ENCODE measurements at places on chromosomes 6 and 20.

GRCh38 chr6:14620522-14620921, 502.9 kb downstream of the CD83 start:
- no peak for DNase-seq

DNA sequence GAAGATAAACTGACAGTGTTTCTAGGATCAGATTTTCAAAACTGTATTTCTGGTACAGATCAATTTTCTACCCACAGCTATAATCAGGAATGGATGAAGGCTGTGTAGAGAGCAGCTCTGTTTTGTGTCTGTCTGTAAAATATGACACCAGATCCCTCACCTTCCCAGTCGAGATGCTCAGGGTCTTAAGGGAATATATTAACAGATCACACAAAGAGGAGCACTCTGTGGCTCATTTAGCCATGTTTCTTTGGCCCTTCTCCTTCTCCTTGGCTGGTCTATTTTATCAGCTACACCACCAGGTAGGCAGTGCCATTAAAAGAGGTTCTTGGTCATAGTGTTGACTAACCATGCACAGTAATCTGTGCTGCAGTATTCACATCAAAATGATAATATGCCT, 82.6 kb downstream of the PREP start:
- DNase-seq: no peak

DNA sequence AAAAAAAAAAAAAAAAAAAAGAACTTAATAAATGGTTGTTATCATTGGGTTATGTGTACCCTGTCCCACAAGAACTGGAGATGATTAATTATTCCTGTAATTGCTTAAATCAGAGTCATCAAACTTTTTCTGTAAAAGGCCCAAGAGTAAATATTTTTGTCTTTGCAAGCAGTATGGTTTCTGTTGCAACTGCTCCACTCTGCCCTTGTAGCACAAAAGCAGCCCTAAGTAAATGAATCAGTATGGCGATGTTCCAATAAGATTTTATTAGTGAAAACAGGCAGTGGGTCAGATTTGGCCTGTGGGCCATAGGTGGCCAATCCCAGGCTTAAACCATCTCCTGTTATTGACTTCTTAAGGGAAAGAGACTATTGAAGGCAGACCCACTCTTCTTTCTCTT, 252.7 kb downstream of the TSHZ2 start:
- no peak for DNase-seq

- DNase-seq: no peak
Measured at GRCh38 chr6:147693181-147693580, 184.7 kb downstream of the SAMD5 start.
